Activated T-cell treated with anti-CD3 and anti-CD28 coated beads, Interleukin-2, amount 50 U/mL, for 72 hours (primary cell): ENCODE measurements at places on chromosomes 6 and 20.

DNA sequence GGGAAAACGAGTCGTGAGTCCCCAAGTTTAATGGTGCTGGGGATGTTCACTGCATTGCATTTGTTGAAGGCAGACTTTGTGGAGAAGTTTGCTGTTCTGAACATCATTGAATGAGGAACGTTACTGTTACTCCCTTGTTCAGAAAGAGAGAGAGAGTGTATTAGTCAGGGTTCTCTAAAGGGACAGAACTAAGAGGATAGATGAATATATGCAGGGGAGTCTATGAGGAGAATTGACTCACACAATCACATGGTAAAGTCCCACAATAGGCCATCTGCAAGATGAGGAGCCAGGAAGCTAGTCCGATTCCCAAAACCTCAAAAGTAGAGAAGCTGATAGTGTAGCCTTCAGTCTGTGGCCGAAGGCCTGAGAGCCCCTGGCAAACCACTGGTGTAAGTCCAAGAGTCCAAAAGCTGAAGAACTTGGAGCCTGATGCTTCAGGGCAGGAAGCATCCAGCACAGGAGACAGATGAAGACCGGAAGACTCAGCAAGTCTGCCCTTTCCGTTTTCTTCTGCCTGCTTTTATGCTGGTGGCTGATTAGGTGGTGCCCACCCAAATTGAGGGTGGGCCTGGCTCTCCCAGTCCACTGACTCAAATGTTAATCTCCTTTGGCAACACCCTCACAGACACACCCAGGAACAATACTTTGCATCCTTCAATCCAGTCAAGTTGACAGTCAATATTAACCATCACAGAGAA, 223.5 kb upstream of the PCSK2 start:
- no peak for DNase-seq

- DNase-seq: no peak
These were observed 1.1 kb downstream of the RNF39 start for GRCh38 chr6:30074331-30075093.

- DNase-seq: no peak
These were observed 301.8 kb upstream of the ID4 start for GRCh38 chr6:19535351-19535750.

DNA sequence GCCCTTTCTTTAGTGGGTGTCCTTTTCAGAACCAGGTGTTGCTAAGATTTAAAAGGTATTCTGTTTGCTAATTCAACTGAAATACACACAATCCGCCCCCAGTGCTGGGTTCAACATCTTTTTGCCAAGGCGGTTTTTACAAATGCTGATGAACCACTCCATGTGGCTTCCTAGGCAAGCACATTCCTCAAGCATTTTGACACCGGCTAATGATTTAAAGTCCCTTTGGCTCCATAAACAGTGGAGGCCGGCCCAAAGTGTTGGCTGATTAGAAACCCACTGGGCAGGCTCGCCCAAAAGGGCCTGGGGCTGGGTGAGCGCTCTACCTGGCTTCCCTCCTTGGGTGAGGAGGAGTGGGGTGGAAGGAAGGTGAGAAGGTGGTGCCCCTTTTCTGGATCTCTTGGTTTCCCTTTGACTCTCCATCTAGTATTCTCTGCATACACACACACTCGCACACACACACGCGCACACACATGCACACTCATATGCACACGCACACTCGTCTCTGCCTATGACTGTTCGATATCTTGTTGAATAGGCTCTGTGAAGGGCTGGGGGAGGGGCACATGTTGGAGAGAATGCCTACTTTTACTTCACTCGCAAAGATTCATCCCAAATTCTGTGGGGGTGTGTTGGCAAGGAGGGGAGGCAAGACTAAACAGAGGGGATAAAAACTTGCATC, 66.7 kb upstream of the ARMC2 start:
- DNase-seq: peak; percentile 21

GRCh38 chr6:43845646-43846045, 75.6 kb downstream of the VEGFA start:
- no peak for DNase-seq

DNA sequence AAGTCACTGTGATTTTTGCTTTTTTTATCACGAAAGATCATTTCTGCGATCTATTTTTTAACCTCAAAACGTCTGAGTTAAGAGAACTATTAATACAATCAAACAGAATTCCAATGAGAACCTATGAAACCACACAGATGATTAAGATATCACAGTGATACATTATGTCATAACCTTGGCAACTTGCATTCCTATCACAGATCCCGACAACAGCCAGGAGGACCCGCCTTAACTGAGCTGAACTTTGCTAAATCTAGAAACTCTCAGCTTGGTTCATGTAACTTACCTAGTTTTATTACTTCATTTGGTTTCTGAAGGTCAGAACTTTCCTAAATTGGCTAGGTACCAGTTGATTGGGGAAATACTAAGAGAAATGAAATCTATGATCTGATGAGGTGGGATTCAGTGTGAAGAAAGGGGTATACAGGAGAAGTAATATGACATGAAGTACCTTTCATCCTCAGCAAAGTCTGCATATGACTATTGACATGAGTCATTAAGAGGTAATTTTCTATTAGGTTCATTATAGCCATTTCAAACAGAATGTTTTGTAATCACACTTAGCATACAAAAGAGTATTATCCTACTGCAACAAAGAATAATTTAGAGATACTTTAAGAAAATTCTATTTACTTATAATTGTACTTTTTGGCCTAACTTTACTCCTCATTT, 11.2 kb downstream of the LYRM4 start:
- DNase-seq: no peak

DNA sequence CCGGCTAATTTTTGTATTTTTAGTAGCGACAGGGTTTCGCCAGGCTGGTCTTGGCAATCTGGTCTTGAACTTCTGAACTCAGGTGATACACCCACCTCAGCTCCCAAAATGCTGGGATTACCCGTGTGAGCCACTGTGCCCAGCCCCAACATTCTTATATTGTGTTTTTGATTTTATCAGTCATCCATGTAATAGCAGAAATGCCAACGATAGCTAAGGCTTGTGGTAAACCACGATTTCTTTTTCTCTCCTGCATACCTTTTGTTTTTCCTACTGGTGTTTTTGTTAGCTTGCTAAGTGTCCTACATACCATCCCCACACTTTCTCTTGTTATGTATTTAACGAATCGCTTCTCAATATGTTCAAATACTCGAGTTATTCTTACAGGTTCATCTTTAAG, 12.1 kb downstream of the PHACTR2 start:
- DNase-seq: no peak

- DNase-seq: no peak
These were observed 712.0 kb upstream of the NRSN1 start for GRCh38 chr6:23414051-23414445.

DNA sequence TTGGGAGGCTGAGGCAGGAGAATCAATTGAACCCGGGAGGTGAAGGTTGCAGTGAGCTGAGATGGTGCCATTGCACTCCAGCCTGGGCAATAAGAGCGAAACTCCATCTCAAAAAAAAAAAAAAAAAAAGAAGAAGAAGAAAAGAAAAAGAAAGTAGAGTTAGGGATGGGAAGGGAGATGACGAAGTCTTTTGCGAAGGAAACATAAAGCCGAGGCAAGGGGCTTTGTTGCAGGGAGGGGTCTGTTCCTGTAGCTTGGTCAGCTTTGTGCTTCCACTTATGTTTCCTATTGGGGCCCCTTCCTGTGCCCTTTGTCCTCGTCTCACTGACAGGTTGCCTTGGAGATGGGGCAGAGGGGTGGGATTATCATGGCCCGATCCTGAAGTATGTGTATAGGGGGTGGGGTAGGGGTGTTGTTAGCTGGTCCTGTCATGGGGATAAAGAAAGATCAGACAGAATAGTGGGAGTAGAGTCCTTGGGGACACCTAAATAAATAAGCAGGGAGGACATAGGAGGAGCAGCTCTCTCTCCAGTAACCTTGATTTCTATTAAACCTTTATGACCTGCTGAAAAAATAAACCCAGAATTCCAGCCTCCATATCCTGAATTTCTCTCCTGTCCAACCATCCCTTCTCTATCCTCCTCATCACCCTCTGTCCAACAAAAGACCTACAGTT, 1.1 kb upstream of the CLIC1 start:
- no peak for DNase-seq
